ENCODE measurements at places on chromosomes 11 and 22.

- no peak for DNase-seq
These were observed 6.7 kb upstream of the GSTP1 start for GRCh38 chr11:67576735-67577475.

DNA sequence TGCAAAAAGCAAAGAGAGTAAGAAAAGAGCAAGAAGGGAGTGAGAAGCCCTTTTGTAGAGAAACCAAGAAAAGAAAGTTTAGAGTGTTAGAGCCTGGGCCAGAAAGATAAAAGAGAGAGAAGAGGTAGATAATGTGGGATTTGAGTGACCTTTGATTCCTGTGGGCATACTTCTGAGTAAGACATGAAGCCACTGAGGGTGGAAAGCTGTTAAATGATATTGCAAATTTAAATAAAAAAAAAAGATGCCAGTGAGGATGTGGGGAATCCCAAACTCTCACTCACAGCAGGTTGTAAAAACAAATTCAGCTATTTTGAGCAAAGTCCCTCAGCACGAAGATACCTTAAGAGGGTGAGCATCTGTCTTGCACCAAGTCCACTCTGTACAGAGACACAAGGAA, 59.4 kb upstream of the TOP3B start:
- no peak for DNase-seq

- no peak for DNase-seq
These were observed 439.1 kb downstream of the METTL15 start for GRCh38 chr11:28547321-28547741.

- no peak for DNase-seq
These were observed 137.6 kb upstream of the TTC12 start for GRCh38 chr11:113176599-113177360.

DNA sequence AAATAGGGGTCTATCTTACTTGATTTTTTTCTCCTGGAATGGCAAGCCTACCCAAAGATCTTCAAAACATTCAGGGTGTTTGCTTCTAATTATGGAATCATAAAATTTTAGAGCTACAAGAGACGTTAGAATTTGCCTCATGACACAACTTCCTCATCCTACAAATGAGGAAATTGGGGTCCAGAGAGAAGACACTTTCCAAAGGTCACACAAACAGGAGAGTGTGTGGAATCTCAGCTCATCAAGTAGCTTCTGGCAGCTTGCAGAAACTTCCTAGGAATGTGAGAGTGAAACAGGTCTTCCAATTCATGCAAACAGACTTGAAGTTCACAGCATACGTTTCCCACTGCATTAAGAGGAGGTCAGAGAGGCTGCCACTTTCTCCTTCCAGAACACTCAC, 976.0 kb downstream of the OPCML start:
- no peak for DNase-seq

- no peak for DNase-seq
These were observed 20.1 kb downstream of the SERPIND1 start for GRCh38 chr22:20793748-20794649.

GRCh38 chr11:104432526-104432925, 268.6 kb upstream of the PDGFD start:
- no peak for DNase-seq

DNA sequence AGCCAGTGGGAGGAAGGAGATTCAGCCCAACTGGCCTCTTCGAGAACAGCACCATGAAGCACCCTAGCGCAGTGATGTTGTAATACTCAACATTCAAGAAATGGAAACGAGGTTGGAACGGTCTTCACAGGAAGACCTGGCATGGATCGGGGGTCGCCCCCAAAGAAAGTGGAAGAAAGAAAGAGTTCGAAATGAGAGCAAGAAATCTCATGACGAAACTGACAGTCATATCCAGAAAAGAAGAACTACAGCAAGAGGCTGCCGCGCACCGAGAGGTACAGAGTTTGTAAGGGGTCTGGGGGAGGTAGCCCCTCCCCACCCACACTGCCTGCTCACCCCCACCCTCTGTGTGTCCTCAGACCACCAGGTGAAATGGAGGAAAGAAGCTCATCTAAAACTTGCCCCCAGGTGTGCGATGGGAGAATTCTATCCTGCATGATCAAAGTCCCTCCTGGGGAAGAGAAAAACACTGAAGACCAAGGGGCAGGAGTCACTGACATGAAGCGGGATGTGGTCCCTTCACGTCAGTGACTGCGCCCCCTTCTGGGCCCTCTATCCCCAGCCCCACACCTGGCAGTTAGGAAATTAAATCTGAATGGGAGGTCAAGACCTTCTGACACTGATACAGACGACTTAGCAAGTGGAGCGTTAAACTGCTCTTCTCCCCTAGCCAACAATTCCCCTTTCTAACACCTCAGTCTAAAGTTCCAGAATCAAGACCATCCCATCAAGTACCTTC, 52.9 kb upstream of the SPATA19 start:
- no peak for DNase-seq

DNA sequence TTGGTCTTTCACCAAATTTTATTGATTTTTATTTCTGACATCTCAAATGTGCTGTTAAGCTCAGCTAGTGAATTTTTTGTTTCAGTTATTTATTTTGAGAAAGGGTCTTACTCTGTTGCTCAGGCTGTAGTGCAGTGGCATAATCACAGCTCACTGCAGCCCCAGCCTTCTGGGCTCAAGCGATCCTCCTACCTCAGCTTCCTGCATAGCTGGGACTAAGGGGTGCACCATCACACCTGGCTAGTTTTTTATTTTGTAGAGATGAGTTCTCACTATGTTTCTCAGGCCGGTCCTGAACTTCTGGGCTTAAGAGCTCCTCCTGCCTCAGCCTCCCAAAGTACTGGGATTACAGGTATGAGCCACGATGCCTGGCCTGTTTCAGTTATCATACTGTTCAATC, 282.0 kb downstream of the SBF2 start:
- DNase-seq: no peak

DNA sequence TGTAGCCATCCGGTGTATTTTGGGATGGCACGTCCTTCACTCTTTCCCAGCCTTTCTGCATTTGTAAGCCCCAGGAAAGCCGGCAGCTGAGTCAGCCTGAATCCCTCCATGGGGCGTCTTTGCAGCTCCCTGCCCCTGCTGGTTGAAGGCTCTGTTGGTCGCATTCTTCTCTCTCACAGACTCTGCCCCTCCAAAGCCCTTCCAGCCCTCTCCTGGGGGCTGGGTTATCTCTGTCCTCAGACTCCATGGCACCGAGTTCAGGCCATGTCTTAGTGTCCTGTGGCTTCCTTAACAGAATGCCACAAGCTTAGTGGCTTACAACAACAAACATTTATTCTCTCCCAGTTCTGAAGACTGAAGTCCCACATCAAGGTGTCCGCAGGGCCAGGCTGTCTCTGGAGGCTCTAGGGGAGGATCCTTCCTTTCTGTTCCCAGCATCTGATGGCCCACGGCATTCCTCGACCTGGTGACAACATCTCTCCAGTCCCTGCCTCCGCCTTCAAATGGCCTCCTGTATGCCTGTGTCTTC, 62.2 kb downstream of the BCR start:
- DNase-seq: no peak

- DNase-seq: no peak
These were observed 35.4 kb downstream of the MCHR1 start for GRCh38 chr22:40714499-40715337.

DNA sequence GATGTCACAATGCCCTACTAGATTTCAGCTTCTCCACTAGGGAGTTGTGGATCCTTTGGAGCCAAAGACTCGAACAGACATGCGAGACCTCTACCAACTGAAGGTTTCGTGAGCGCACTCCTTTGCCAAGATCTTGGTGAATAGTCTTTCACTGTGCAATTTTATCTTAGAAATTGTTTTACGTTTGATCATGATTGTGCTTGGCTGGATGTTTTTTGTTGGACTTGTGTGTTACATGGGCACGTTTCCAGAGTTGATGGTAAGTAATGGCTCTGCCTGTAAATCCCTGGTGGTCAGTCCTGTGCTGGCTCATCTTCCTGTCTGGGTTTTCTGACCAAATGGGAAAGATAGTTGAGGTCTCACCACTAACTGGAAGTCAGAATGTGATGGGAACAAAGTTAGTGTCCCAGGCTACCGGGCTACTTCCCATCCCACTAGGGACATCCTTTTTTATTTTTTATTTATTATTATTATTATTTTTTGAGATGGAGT, at the start of gene MISFA:
TSS of gene MISFA (plus strand) at position 51 of the 492 bp plus-strand sequence. CDS start at position 191, 140 bp downstream.
- DNase-seq: no peak

DNA sequence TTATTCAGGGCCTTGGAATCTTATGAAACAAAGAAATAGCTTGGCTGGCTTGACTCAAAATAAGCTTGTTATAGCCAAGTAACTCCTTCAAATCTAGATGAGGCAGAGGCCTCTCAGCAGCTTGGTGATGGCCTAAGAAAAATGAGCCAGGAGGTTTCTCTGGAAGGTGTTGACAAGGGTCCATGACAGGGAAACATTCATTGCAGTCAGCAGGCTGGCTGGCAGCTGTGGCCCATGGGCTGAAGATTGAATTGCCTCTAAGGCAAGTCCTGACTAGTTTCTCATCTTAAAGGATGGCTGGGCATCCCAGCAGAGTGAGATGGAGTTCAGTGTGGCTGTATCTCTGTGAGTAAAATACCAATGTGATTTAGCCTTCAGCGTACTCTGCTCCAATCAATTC, 441.0 kb downstream of the NELL1 start:
- no peak for DNase-seq

DNA sequence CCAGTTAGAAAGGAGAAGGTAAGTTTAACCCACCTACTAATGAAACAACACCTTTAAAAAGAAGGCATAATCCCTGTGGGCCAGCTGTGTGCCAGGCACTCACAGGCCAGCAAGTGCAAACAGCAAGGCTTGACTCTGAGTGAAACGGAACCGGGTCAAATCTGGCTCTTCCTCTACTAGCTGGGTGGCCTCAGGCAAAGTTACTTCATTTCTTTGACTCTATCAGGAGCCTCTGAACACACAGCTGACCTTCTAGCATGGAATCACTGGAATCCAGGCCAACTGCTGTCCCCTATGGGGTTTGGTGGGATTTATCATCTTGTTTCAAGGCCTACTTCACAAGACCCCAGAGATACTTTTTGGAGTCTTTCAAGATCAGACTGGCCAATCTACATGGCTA, 3.3 kb downstream of the RAB38 start:
- DNase-seq: no peak

DNA sequence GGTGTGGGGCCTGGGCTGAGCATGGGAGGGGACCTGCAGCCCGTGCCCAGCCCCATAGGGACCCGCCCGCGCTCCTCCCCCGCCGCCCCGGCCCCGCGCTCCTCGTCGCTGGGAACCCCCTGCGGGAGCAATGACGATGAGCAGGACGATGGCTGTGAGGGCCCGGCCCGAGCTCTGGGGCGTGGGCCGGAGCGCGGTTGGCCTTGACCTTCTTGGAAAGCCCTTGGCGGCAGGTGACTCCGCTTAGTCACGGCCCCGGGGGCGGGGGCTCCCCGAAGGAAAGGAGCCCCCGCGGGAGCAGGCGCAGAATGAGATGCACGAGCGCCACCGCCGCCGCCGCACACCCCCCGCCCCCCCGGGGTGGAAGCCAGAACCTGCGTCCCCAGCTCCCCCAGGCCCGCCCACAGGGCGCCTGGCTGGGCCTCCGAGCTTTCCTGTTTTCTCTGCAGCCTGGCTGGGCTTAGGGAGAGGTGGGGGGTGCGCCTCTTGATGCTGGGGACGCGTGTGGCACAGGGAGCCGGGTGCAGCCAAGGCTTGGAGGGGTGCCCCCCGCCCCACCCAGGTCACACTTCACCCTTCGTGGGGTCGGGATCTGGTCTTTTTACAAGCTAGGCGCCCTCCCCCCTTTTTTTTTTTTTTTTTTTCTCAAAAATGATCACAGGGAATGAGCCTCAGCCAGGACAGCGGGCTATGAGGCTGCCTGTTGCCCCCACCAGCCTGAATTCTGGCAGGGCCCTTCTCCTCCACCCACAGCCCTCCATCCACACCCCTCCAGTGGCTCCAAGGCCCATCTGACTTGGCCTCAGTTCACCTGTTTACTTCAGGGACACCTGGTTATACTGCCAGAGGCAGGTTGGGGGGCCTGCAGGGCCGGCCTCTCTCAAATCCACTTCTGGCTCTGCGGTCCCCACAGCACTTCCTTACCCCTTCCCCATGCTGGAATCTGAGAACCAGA, 17.9 kb downstream of the CRELD2 start:
- DNase-seq: peak; percentile 97

DNA sequence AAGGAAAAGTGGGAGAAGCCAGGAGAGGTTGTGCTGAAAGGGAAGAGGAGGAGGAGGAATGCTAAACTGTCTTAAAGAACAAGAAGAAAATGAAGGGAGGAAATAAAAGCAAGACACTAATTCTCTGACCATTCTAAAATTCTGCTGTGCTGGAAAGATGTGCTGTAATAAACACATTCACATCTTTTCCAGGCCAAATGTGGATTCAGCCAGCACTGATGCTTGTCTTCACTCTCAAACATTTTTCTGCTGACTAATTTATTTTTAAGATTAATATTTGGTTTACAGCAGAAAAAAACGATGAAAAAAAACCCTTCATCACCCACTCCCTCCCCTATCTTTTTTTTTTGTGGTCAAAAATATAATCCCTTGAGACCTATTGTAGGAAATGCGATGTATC, 223.6 kb downstream of the SWAP70 start:
- DNase-seq: no peak

- no peak for DNase-seq
These were observed 21.6 kb downstream of the TREH start for GRCh38 chr11:118657709-118658428.

DNA sequence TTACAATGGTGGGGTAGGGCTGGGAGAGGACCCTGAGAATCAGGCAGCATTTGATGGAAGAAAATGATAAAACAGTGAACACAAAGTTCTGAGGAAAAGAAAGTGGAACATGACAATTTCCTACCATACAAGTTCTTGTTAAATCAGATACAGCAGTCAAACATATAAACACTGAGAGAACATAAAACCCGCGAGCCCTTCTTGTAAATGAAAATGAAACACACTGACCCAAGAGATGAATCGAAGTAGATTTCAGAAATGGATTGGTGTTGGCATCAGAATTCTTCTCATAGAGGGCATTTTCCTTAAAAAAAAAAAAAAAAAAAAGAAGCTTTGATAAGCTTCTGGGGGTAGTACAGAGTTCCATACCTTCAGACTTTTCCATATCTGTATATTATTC, 134.7 kb upstream of the TMEM45B start:
- no peak for DNase-seq

DNA sequence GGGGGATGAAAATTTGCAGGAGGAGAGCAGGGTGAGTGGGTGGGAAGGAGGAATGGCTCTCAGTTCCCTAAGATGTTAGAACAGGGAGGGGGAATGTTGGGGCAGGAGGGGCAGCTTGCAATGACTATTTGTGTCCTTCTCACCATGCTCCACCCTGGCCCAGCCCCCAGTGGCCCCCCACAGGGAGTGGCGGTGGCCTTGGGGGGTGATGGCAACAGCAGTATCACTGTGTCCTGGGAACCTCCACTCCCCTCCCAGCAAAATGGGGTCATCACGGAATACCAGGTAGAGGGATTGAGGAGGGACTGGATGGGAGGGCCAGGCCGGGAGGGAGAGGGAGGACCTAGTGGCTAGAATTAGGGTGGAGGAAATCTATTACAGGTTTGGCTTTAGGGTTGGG, 10.2 kb downstream of the ROBO3 start:
- DNase-seq: no peak
